ENCODE measurements at places on chromosomes 6 and 20.

DNA sequence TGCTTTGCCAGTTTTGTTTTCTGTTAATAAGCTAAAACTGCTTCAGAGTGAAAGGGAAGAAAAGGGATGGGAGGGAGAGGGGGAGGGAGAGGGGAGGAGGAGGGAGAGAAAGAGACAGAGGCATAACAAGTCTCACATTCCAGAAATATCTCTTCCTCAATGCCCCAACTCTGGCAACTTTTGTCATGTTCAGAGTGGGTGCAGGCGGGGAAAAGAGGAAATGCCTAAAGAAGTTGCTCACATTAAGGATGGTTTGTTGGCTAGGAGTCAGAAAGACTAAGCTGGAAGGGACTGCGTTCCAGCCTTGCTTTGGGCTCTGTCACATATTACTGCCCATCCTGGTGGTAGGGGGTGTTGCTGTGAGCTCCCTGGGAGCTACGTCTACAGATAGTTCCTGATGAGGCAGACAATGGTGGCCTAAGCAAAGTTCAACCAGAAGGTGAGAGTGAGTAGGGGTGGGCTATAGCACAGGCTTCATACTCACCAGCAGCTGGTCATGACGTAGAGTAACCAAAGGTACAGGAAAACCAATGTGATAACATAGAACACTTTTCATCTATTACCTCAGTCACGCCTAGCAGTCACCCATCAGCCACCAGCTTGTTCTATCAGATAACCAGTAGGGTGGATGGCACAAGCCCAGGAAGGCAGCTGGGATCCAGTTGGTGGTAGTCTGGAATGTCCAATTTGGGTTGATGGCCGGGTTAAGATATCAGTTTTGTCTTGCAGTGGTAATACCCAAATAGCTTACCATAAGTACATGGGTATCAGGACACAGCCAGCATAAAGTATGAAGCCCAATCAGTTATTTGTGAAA lies 2.1 kb downstream of the TSPYL4 start:
- DNase-seq = no peak

DNA sequence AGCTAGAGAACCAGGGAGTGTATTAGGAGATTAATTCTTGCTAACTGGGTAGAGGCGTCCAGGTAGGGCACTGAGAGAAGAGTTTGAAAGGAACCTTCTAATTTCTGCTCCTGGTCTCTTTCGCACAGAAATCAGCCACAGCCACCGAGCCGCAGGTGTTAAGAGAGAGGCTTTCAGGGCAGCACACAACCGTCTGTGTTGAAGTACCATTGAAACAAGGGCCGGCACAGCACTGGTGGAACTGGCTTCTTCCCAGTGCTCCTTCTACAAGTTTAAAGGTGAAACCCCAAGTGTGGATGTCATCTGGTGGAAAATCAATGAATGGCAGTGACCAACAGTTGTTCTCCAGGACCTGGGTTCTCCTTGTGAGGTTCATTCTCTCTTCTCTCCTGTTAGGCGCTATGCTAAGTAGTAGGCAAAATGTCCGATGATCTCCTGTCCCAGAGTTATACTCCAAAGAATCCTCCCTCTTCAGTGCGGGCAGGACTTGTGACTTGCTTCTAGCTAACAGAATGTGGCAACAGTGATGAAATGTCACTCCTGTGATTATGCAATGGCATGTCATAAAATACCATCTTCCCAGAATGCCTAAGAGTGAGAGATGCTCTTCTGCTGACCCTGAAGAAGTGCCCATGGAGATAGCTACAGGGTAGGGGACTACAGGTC lies 15.0 kb upstream of the RIN2 start:
- no peak for DNase-seq

- no peak for DNase-seq
Measured at GRCh38 chr6:46850792-46851191, 57.6 kb downstream of the MEP1A start.

DNA sequence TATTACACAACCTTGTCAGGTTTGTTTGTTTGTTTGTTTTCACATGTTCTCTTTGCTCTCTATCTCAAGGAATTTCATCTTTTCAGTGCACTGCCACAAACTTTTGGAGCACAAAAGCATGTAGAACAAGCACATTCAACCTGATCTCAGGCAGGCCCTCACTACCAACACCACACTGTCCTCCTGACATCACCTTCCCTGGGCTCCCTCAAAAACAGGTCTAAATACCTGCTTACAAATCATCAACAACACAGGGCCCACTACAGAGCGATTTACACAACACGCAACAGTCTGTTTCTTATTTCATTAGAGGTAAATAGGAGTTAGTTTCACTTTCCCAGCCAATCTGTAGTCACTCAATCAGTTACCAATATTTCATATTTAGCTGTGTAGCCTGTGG lies 241.4 kb downstream of the EPHA7 start:
- DNase-seq = no peak

DNA sequence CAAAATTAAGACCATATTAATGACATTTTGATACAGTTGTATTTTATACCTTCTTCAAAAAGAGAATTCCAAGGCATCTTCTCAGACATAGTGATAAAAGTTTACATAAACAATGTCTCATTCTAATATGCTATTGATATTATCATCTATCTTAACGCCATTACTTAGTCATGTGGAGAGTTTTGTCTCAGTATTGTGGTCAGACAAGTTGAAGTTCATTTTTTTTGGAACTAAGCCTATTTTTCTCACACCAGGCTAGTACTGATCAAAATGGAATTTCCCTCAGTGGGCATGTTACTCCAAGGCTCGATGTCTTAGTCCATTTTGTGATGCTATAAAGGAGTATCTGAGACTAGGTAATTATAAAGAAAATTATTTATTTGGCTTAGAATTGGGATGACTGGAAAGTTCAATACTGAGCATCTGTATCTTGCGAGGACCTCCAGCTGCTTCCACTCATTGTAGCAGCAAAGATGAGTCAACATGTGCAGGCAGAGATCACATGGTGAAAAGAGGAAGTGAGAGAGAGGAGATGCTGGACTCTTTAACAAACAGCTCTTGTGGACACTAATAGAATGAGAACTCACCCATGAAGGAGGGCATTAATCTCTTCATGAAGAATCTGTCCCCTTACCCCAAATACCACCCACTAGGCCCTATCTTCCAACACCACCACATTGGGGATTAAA lies 825.5 kb upstream of the MANEA start:
- DNase-seq = no peak

- DNase-seq = no peak
Measured at GRCh38 chr20:34553366-34553867, 5.1 kb upstream of the MAP1LC3A start.

- DNase-seq = no peak
Measured at GRCh38 chr6:40286721-40287120, 300.4 kb downstream of the LRFN2 start.

GRCh38 chr6:55841341-55841740 lies 34.0 kb downstream of the BMP5 start:
- DNase-seq = no peak

- no peak for DNase-seq
Measured at GRCh38 chr20:54084727-54085388, 14.5 kb upstream of the BCAS1 start.

Measured in activated CD4-positive, alpha-beta T cell treated with anti-CD3 and anti-CD28 coated beads, Interleukin-2, Interleukin-4, amounts not matched to agents 100 ng/mL and 50 ng/mL, durations not matched to agents 16 hours and 8 hours (primary cell).